ENCODE measurements at places on chromosomes 7 and 10. TPM values are rescaled to one million over a fixed set of nuclear protein-coding genes. Genes with fewer than 3 reads are reported as not detected.
A peak's percentile ranks its signal among the peaks of the same experiment; 100 is the strongest.

- DNase-seq: no peak
Observed at GRCh38 chr7:4074407-4074806, 607.7 kb upstream of the FOXK1 start.

GRCh38 chr7:79624336-79624735 is 170.9 kb upstream of the MAGI2 start:
- DNase-seq: no peak

EVX1 gene
- not detected for total RNA-seq

UNCX gene
- not detected for total RNA-seq

DNA sequence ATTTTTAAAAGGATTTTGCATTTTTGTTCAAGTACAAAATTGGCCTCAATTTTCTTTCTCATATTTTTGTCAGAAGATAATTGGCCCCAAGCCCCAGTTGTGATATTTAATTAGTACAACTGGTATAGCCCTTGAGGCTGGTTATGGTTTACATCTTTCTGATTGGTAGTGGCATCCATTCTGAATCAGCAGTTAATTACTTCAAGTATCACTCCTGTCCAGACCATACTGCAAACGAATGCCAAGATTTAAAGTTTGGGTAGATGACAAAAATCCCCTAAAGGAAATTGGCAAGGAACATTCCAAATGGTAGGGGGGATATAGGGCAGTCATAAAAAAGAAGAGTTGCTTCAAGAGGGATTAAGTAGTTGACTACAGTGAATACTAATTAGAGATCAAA is 23.1 kb downstream of the MYPN start:
- DNase-seq: no peak

- peak; percentile 75 for DNase-seq
Observed at GRCh38 chr7:142898377-142899170, 13.0 kb upstream of the TRPV6 start.

DNA sequence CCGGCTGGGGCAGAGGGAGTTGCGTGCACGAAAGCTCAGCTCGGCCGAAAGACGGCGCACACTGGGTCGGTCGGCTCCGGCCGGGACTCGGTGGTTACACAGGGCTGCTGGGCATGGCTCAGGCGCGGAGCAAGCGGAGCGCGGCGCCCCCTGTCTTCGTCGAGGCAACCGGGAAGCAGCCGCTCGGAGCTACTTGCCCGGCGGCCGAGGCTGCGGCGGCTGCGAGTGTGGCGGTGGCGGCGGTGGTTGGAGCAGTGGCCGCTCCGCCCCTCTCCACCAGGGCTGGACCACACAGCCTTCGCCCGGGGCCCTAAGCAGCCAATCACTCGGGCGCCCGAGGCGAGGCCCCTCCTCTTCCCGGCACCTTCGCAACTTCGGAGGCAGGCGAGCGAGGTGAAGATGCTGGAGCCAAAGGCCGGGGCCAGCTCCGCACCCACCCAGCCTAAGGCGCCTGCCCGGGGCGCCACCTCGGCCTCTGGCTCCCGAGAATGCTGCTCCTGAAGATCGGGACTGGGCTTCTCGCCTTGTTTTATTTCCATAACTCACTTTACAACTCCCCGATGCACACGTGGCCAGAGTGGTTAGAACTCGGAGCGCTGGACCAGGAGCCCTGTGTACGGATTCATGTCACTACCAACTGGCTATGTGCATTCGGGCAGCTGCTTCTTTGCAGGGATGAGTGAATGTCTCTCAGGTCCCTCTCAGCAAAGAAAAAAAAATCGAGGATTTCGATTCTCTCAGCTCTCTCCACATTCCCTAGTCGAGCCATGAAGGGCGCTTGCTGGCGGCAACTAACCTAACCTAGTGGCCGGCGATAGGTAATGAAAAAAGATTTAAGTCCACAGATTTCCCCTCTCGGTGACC is at the start of gene TLL2:
Gene TLL2 (minus strand): TSS at position 229 of the 864 bp plus-strand sequence. CDS start 241 bp downstream, outside the sequence.
- DNase-seq: peak; percentile 86

GRCh38 chr7:520503-521161 is 986 bp upstream of the PDGFA start:
- no peak for DNase-seq

SAP25 gene
- total RNA-seq: 6.4 TPM

GRCh38 chr10:58998924-58999713 is 177.3 kb upstream of the PHYHIPL start:
- DNase-seq: no peak

Measured in upper lobe of right lung (tissue), 1 donor.